Ecto neural progenitor cell (in vitro differentiated cells): ENCODE measurements at places on chromosomes 11 and 22.
A peak's percentile ranks its signal among the peaks of the same experiment; 100 is the strongest.

GRCh38 chr22:23591201-23591791, 11.2 kb upstream of the IGLL1 start:
- DNase-seq: peak; percentile 87

DNA sequence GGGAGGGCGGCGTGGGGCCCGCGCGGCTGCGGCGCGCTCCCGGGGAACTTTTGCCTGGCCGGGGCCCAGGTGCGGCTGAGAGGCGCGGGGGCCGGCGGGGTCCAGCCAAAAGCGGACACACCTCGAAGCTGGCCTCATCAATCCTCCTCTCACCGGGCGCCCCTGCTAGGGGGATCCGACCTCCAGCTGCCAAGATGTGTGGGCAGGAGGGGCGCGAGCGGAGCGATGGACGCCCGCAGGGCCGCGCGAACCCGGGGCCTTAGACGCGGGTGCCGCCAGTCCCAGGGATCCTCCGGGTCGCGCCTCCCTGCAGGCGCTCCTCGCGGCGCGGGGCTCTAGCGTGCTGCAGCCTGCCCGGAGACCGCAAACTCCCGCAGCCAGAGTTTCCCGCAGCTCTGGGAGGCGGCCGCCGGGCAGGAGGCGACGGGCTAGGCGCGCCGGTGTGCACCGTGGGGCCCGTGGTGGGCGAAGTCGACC, 785 bp downstream of the IGSF9B start:
- DNase-seq: no peak

DNA sequence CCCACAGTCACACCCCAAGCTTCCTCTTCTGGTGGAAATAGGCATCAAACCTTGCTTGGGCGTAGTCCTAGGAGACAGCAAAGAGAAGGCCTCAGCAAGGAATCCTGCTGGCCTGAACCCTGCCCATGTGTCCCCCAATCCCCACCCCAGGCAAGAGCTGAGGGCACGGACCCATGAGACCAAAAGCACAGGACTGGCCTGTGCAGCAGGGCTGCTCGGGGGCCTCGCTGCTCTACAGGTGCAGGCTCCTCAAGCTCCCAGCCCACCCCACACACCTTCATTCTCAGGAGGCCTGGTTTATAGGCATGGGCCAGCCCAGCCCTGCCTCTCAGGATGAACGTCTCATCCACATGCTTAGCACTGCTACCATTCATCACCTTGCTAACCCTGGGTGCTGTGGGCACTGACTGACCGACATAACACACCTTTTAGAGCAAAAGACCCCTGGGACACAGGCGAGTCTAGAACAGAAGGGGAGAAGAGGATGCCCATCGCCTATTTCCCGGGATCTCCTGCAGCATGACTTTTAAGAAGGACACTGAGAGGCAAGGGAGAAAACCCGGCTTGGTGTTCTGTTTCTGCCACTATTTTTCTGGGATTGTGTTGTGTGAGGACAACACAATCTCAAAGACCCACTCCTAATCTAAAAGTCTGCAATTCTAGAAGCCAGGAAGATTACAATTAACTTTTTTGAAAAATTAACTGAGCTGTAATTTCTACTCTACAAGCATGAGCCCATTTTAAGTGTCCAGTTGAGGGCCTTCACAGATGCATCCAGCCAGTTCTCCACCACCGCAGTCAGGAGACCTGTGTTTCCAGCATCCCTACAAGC, 15.4 kb downstream of the TCIRG1 start:
- no peak for DNase-seq

DNA sequence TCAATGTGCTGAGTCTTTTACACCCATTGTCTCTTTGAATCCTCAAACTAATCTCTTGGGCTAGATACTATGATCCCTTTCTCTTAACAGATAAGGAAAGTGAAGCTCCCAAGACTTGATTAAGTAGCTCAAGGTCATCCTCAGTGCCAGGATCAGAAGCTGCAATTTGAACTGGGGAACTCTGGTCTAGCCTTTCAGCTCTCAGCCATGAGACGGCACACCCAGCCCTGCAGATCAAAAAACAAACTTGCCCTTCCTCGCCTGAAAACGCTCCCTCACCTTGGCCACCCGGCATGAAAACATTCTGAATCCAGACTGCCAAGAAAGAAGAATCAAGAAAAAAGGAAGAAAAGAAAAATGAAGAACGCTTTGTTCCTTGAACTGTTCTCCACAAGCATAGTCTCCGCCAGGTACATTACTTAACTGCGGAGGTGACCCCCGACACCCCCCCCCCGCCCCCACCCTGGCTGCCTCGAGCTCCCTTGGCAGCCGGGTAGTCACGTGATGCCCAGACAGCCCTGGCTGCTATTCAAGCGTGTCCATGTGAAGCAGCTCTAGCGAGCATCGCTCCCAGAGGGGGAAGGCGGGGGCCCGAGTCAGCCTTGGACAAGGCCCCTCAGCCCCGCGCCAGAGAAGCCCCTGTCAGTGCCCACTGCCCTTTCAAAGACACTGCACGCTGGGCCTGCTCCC, 451.2 kb downstream of the MIAT start:
- DNase-seq: no peak

DNA sequence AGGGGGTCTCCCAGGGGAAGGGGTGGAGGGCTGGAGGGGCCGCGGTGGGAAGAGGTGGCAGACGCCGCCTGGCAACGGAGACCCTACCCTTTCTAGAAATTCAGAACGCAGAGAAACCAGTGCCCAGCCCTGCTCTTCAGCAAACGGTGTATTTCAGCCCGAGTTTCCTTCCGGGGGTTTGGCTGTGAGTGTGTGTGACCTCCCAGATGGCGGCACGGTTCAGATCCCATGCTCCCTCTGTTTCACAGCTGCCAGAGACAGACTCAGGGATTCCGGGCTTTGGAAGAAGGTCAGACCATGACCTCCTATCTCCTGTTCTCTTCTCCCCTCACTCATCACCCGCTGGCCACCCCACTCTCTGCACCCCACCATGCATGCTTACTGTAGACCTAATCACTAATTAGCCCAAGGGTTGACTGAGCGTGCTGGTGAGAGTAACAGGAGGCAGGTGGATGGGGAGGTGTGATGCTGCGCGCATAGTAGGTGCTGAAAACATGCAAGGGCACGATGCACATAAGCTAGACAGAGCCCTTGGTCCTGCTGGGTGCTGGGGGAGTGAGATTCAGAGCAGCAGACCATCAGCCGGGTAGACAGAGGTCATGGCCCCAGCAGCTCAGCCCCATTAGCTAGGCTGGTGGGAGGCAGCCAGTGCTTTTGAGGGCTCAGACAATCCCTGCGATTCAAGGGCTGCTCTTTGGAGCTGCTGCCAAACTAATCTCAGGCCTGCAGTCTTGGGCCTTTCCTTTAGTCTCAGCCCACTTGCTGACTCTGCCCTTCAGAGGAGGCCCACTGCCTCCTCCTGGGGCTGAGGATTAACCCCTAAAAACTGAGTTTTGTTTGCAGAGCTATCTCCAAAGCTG, 256.5 kb upstream of the CADM1 start:
- DNase-seq: peak; percentile 63

DNA sequence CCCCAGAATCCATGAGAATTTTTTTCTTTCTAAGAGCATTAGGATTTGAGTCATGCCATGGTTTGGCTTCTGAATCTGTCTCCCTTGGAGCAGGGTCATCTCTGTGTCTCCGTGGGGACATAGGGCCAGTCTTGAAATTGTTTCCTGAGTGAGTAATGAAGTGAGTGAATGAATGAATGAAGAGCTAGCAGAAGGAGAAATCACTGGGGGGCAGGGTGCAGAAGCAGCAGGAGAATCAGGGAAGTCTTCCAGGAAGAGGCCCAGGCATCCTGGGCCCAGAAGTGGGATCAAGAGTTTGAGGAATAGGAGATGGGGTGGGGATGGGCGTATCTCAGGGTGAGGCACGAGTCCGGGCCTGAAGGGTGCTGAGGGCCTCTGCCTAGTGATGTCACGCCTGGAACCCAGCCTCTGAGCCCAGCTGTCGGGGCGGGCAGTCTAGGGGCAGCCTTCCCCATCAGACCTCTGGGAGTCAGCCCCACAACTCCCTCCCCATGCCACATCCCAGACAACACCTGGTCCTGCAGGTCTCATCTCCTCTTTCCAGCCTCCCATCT, 12.5 kb upstream of the MGAT3 start:
- DNase-seq: no peak

- DNase-seq: no peak
These were observed 85.5 kb downstream of the ENTHD1 start for GRCh38 chr22:39808081-39808480.
